ENCODE measurements at places on chromosomes 5 and 9. TPM values are rescaled to one million over a fixed set of nuclear protein-coding genes. Genes with fewer than 3 reads are reported as not detected.
A peak's percentile ranks its signal among the peaks of the same experiment; 100 is the strongest.

Gene EPB41L4A
- 8.1 TPM for polyA plus RNA-seq

Gene FBP1
- polyA plus RNA-seq = 0.77 TPM

Gene SLC25A2
- polyA plus RNA-seq = not detected

Gene TERT
- not detected for polyA plus RNA-seq

Gene ADAMTSL2
- 4.6 TPM for polyA plus RNA-seq

Gene NUTM2F
- not detected for polyA plus RNA-seq

Gene GGTA1
- polyA plus RNA-seq = not detected

Gene RNF208
- polyA plus RNA-seq = 1.7 TPM

Gene RFX3
- 6.0 TPM for polyA plus RNA-seq

Gene PHF24
- polyA plus RNA-seq = 0.39 TPM

Gene GFI1B
- not detected for polyA plus RNA-seq

Gene LPAR1
- 43.2 TPM for polyA plus RNA-seq

Gene COL23A1
- 6.2 TPM for polyA plus RNA-seq

Gene PCSK1
- polyA plus RNA-seq = 0.30 TPM

DNA sequence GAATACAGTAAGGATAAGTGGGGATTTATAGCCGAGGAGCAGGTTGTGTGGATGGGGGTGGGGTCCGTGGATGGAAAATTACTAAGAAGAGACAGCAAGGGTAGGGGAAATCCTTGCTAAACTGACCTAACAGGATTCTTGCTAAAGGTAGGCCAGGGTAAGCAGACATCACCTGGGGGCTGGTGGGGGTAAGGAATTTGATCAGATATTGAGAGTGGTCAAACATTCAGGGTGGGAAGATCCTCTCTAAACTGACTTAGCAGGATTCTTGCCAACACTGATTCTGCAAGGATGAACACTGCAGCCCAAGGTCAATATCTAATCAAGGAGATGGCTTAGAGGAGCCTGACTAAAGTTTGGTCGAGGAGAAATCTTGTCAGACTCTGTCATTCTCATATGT is 2.7 kb upstream of the PLGRKT start:
- DNase-seq = no peak

- DNase-seq = no peak
Observed at GRCh38 chr9:127960410-127961154, 20.2 kb downstream of the EEIG1 start.

DNA sequence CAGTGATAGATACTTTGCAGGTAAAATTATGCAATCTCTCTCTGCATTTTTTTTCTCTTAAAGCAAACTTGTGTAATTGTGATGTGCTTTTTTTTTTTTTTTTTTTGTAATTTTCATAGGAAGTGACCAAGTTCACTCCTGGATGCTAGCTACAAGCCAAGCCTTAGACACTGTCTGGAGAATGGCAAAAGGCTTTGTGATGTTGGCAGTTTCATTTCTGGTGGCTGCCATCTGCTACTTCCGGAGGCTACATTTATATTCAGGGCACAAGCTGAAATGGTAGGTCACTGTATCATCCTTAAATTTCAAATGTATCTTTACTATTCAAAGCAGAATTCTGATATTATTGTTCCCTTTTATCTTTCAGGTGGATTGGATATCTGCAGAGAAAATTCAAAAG is 19.3 kb downstream of the OTULINL start:
- no peak for DNase-seq

DNA sequence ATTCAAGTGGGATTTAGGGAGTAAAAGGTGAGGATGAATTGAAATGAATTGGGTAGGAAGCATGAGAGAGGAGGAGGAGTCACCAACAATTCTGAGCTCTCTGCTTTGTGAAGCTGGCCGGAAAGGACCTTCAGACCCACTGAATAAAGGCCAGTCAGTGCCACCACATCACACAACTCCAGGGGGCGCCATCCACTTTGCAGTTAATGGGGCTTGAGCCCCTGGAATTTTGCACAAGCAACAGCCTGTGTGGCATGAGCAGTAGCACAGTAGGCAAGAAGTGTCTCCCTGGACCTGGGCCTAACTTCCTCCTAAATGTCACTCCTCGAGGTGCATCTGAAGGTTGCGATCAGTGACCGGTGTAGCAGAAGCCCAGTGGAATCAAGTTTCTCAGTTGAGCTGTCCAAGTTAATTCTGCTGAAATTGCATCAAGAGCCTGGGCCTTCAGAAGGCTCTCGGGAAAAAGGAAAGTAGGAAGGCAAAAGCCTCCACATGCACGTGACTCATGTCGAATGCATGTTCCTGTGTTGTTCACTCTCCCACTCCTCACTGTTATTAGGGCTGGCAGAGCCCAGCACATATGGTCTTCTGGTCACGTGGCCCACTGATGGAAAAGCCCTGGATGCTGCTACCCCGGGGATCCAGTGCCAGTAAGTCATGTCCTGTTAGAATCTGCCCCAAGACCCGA is 27.8 kb upstream of the GLIS3 start:
- no peak for DNase-seq

DNA sequence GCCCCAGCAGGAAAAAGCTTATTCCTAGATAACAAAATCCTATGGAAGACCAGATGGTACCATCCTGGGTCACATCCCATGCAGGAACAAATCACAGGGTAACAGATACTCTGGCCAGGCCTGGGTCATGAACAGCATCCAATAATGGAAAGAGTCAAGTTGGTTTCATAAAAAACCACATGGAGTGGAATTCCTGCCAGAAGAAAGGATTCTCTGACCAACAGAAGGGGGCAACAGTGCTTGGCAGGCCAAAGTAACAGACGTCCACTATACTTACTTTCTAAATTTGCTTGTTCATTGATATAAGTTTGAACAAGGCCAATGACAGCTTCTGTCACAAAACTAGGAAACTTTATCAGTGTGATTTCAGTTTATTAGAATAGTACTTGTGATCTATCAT is 273.5 kb downstream of the ARRDC3 start:
- no peak for DNase-seq

DNA sequence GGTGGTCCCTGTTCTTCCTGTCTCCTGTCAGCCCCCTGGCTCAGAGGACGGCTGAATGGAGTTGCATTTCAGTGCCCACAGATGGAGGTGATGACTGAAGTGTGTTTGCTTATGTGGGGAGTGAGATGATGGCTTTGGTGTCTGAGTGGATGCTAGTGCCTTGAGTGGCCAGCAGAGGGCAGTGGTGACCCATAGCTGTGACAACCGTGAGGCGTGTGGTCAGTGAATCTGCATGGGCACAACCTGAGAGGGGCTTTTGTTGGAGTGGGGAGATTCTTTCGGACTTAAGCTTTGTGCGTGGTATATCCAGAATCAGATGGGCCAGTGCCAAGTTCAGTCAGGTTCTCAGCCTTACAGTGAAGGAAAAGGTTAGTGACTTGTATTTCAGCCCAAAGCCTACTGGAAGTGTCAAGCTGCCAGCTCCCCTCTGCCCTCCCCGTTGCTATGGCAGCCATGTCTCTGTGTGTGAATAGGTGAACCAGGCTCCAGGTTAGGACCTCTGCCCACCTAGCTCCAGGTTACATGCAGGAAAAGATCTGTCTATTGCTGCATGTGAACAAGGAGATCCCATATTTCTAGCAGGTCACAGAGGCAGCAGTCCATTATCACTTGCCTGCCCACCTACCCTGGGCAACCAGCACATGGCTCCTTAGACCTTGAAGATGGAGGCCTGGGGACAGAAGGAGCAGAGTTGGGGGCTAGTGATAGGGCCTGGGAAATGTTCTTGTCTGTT is 14.7 kb upstream of the CXXC5 start:
- DNase-seq = peak; percentile 78

- DNase-seq = no peak
Observed at GRCh38 chr5:104778-105296, 12.9 kb downstream of the PLEKHG4B start.

GRCh38 chr5:92242170-92242569 is 859.1 kb upstream of the ARRDC3 start:
- no peak for DNase-seq

- DNase-seq = no peak
Observed at GRCh38 chr5:102701748-102702147, 53.4 kb upstream of the PAM start.

- DNase-seq = no peak
Observed at GRCh38 chr5:51286046-51286445, 97.2 kb upstream of the ISL1 start.

- DNase-seq = no peak
Observed at GRCh38 chr9:137266162-137266527, 11.0 kb downstream of the NELFB start.

GRCh38 chr5:95963650-95964410 is 2.2 kb upstream of the ELL2 start:
- DNase-seq = no peak

DNA sequence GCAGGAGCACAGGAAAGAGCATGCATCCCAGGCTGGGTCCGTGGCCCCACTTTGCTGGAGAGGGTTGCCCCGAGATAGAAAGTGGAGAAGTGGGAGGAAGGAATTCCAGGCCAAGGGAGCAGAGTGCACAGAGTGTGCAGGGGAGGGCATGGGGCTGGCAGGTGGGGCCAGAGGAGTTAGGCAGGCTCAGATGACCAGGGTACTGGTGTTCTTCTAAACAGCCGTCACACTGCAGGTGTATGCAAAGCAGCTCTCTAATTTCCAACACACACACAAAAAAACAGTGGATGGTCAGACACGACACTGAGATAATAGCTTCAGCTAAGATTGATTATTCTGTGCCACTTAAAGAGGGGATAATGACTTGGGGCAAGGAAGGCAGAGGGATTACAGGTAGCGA is 212.2 kb downstream of the MTRR start:
- DNase-seq = no peak

- DNase-seq = no peak
Observed at GRCh38 chr5:134070725-134071613, 43.5 kb upstream of the TCF7 start.

GRCh38 chr5:42912184-42912798 is 100.6 kb upstream of the SELENOP start:
- DNase-seq = no peak

- DNase-seq = no peak
Observed at GRCh38 chr9:109014608-109015280, 1.4 kb upstream of the CTNNAL1 start.

GRCh38 chr9:105330201-105330600 is 85.8 kb downstream of the SLC44A1 start:
- no peak for DNase-seq

DNA sequence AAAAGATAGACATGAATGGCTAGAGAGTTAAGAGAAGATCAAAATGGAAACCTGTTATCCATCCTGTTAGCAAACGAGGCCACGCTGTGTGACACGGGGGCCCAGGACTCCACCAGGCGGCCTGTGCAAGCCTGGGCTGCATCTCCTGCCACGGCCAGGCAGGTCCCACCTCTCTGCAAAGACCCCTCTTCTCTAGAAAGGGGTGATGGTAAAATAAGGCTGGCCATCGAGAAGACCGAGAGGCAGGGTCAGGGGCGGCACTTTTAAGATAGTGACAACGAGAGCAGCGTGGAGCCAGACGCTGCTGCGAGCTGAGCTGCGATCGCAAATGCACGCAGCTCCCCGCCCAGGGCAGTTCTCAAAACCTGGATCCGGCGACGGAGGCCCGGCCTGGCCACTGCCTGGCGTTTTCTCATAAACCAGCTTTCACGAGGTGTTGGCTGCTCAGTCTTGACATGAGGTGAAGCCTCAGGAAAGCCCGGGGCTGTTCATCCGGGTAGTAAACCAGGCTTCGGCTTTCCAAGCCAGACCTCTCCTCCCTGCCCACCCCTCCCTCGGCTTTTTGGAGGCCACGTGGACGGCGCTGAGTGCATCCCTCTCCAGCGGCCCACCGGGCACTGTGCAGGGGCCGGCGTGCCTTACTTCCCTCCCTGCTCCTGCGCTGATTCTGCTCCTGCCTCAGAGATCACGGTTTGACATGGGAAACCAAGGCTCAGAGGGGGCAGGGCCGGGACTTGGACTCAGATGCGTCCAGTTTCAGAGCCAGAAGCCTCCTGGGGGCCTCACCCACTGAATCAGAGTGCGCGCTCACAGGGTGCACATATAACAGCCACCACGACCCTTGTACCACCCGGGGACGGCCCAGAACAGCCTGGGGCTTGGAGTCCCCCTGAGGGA is 151.6 kb upstream of the PHYKPL start:
- DNase-seq = peak; percentile 31

Data from muscle of arm (tissue), 14 donors.